ENCODE measurements at places on chromosomes 1 and 21.

GRCh38 chr1:86375688-86376087 is 20.4 kb downstream of the ODF2L start:
- DNase-seq: no peak

DNA sequence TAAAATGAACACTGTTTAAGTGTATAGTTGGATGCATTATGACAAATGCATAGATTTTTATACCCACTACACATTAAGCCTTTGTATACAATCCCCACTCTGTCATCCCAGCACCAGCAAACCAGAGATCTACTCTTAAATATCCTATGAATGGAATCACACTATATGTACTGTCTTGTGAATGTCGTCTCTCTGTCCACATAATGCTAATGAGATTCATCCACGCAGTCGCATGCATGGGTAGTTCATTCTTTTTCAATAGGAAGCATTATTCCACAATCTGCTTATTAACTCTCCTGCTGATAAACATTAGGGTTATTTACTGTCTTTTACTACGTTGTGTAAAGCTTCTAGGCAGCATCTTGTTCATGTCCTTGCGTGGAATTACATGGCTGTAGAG is 892.3 kb downstream of the LTN1 start:
- no peak for DNase-seq

- no peak for DNase-seq
These were observed 181.9 kb upstream of the VAMP3 start for GRCh38 chr1:7589080-7589735.

DNA sequence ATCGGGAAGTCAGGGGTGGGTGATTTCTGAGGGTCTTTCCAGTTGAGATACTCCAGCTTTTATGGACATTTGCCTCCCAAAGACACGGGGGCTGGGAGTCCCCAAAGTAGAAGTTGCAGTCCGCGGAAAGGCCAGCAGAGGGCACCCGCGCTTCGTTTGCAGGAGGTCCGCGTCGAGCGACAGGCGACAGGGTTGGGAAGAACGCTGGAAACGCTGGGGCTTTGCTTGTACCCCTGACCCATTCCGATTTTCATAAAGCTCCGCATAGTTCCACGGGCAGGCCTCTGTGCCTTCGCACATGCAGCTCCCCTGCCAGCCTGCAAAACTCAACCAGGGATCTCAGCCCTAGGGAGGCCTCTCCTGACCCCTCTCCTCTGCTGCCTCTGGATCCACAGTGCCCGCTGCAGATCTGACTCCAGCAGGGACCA is 44.2 kb upstream of the LAPTM5 start:
- peak; percentile 91 for DNase-seq

DNA sequence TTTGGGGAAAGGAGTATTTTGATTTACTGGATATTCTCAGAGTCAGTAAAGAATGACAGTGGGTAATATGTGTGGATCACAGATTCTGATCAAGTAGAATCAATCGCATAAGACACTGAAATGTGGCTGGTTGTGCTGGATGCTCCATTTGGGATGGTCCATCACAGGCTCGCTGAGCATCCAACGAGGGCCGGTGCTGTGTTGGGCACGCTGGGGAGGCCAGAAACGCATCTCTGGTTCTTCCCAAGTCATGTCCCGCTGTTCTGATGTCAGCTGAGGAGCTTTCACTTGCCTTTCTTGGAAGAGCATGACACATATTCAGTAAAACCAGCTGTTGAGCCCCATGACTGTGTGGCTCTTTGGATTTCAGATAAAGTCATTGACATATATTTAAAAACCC is 72.0 kb downstream of the UMODL1 start:
- DNase-seq: no peak

DNA sequence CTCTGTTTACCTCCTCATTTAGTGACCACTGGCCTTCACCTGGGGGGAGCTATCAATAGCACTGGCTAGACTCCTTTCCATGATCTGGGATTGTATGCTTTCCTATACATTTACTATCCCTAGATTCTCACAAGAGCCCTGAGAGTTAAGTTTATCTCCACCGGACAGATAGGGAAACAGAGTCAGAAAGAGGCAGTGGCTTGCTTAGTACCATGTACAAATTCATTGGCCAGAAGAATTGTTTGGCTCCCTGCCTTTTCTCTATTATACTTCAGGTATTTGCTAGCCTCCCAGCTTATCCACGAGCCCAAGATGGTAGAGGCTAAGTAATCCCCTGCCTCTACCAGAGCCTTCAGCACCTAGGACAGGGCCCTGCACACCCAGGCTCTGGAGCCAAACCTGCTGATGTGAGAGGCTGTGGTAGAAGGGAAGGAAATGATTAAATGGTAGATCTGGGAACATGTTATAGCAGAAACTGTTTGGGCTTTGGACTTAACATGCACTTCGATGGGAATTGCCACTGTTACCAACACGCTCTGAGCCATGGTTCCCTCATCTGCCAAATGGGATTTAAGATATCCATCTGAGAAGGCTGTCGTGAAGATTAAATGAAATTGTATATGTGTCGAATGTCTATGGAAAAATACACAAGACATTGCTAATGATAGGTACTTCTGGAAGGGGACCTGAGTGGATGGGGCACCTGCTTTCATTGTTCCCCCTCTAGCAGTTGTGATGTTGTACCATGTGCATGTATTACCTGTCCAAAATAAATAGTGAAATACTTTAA is 3.1 kb upstream of the BLACAT1 start:
- DNase-seq: no peak

- DNase-seq: no peak
These were observed at the start of gene OLFM3 for GRCh38 chr1:101996825-101997465. Gene OLFM3, minus strand, starts transcription at chr1:101996926.

GRCh38 chr1:198156745-198157240 is at the start of gene NEK7:
Gene NEK7, plus strand, starts transcription at chr1:198156998. Its CDS starts 75,583 bp downstream, at chr1:198232581.
- DNase-seq: peak; percentile 87

DNA sequence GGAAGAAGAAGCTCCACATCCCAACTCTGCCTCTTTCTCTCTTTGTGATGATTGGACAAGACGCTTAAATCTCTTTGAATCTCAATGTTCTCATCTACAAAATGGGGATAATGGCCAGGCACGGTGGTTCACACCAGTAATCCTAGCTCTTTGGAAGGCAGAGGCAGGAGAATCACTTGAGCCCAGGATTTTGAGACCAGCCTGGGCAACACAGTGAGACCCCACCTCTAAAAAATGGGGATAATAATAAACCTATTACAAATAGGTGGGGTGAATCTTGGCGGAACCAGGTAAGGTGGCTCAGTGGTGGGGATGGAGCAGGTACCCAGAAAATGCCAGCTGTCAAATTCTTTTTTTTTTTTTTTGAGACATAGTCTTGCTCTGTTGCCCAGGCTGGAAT is 29.4 kb upstream of the ARHGEF10L start:
- DNase-seq: no peak

DNA sequence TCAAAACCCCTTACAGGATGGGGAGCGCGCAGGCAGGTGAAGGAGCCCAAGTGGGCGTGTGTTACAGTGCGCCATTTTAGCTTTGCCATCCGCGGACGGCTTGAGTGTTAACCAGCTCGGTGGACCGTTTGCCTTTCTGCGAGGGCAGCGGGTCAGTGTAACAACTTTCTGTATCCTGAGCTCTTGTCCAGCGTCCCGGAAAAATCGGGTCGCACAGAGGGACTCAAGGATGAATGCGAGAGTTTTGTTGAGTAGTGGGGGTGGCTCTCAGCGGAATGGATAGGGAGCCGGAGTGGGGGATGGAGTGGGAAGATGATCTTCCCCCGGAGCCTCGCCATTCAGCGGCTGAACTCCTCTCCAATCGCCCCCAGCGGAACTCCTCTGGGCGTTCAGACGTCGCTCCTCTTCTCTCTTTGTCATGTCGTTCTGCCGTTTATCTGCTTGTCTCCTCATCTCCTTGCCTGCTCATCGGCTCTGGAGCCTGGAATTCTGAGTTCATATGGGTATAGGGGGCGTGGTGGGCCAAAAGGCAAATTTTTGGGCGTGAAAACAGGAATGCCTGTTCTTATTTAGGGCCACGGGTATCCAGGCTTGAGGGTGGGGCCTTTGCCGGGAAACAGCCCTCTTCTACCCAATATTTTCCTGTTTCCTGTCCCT is 295.4 kb downstream of the CTH start:
- no peak for DNase-seq

- DNase-seq: no peak
These were observed 1.0 kb upstream of the ENO1 start for GRCh38 chr1:8879464-8879921.

GRCh38 chr1:28037206-28037605 is 51.2 kb downstream of the EYA3 start:
- DNase-seq: no peak

DNA sequence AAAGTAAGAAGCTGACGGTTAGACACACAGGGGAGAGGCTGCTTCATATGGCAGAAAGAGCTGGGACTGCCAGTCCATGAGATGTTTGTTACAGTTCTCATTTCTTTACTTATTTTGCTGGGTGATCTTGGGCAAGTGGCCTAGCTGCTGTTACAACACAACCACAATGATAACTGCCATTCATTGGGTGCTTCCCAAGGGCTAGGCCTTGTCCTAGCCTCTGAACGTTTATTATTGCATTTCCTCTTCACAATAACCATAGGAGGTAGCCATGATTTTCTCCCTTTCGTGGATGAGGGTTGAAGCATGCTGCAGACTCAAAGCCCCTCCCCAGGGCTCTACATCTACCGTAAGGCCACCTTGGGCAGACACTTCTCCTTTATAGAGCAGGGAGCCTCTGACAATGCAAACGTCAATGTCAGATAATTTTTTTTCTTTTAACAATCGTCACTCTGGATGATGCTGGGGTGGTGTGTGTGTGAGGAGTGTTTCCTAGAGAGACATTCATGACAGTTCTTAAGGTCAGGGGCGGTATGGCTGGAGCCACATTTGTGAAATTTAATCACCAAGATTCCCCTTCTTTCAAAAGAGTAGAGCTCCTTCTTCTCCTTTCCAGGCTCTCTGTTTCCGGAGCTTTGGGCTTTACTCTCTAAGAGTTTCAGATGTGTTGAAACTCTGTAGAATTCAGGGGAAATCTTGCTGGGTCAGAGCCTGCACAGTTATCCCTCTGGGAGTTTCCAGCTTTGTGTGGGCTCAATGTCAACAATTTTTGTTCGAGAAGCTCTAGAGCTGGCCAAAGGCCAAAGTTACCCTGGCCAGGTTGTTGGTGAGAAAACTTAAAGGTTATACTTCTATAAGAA is 138.5 kb upstream of the SGIP1 start:
- DNase-seq: no peak

GRCh38 chr1:7513081-7513480 is 258.0 kb upstream of the VAMP3 start:
- no peak for DNase-seq

DNA sequence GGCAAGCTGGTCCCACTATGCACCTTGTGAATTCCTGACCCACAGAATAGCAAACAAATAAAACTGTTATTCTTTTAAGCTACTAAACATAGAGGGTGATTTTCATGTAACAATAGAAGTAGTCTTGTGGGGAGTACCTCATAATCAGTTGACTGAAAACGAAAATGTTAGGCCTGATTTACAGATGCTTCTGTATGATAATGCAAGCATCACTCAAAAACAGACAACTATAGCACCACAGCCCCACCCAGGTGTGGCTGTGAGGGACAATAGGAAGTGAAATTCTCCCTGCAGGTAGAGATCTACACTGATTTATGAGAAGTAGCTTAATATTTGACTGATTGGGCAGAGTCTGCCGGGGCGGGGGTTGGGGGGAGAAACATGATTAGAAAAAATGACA is 26.5 kb upstream of the KRTAP19-8 start:
- DNase-seq: no peak

DNA sequence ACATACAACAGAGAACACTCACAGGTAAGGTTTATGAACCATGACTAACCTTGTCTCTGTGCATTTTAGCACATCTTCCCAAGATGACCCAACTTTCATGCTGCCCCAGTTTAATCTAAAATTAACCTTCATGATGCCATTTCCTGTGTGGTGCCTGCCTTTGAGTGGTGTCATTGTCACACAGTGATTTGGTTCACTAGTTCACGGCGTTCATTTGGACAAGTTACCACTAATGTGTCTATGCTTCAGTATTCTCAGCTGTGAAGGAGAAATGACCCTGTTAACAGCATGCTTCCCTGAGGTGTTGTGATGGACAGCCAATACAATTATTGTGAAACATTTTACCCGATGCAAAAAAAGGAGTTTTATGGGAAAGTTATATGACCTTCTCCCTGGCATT is 693.1 kb downstream of the RWDD3 start:
- no peak for DNase-seq

DNA sequence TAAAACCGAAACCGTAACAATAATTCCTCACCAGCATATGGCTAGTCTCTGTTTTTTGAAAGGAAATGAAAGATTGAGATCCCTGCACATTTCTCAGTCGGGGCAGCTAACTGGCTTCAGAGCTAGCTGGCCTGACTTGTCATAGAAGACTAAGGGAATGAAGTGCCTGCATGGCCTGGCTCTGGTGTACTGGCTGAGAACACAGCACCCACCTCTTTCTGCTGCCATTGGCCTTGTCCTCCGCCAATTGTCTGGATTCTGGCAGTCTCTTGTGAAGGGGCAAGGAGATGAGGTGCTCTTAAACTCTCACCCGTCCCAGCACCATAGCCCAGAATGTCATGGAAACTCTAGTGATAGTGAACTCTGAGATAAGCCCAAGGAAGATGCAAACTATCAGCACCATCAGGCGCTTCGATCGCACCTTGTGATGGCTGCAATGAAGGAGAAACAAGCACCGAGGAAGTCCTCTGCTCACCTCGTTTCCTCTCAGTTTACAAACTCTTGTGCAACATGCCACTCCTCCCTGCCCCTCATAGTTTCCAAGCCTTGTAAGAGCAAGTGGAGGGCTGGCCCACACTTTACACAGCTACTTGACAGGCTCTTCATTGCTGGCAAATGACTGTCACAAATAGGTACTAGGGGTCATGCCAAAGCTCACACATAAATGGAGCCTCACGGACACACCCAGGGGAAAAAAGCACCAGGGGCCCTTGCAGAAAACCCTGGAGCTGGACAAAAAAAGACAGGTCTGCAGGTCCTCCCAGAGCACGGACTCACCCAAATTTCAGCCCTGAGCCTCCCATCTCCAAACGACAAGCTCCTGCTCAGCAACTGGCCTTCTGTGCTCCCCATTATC is 16.4 kb downstream of the INPP5B start:
- peak; percentile 41 for DNase-seq

DNA sequence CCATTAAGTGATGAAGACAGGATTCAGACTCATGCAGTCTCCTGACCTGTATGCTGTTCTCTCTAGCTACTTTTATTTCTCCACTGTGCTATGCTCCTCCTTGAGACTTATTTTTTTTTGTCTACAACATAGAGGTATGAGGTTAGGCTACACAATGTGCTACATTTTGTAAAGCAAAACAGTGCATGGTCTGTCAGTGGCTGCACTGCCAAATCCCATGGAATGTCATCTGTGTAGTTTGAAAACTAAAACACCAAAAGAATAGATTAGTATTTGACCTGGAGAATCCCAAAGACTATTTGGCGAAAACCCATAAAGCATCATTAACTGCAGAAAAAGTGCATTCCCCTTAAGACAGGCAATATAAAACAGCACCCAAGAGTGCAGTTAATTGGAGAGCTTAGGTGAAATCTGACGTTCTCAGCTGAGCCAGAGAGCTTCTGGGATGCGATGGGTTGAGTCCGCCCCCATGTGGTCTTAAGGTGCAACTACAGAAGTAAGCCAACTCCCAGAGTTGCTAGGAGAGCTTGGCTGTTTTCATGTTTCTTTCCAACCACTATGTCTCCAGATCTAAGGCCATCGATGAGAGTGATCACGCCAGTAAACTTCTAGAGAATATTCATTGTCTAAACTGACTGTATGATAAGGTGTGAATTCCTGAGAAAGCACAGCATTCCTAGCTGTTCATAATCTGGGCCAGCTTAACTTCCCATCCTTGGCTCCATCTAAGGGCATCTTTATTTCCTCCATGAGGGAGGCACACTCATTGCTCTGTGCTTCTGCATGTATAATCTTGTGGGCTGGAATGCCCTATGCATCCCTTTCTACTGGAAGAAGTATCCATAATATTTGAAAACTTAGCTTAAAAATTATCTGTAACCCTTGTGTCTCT is 20.7 kb upstream of the CYP2J2 start:
- peak; percentile 54 for DNase-seq
